ENCODE measurements at places on chromosomes 2 and 18. TPM values are rescaled to one million over a fixed set of nuclear protein-coding genes. Genes with fewer than 3 reads are reported as not detected.

Gene TCF23
- 0.10 TPM for total RNA-seq

Gene AMMECR1L
- 6.4 TPM for total RNA-seq

Gene ACOXL
- not detected for total RNA-seq

Gene SERPINB5
- not detected for total RNA-seq

Gene REG3G
- 0.53 TPM for total RNA-seq

Gene XDH
- 63.7 TPM for total RNA-seq

Gene HNMT
- 46.2 TPM for total RNA-seq

Gene ATOH8
- 28.0 TPM for total RNA-seq

Gene CENPA
- total RNA-seq = 0.33 TPM

Measured in left lobe of liver (tissue), 2 donors.